ENCODE measurements at places on chromosomes 7 and 10.
A peak's percentile ranks its signal among the peaks of the same experiment; 100 is the strongest.

DNA sequence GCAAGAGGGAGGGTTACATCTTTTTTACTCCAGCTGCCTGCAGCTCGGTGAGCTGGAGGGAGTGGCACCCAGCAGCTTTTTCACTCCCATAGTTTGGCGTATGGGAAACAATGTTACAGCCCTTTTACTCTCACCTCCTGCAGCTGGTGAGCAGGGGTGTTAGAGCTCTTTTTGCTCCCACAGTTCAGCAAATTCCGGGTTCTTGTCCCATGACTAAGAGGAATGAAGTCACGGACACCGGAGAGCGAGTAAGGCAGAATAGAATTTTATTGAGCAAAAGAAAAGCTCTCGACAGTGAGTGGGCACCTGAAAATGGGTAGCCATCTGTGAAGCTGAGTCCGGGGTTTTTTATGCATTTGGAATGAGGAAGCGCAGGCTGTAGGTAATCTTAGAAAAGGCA is 446.6 kb downstream of the GFRA1 start:
- no peak for DNase-seq

DNA sequence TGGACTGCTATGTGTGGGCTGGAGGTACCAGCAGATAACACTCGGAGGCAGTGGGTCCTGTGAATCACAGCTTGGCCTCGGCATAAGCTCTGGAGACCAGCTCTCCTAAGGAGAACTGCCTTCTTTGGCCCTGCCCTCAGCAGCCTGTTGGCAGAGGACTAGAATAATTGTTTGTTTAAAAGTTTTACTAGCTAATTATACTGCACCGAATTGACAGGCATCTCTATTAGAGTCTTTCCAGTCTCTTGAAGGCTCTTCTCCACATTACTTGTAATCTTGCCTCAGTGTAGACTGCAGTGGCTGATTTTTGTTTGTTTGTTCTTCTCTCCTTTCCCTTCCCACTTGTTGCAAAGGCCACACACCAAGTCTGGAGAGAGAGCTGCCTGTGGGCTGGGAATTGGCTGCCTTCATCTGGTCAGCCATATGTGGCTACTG is 183.2 kb downstream of the AUTS2 start:
- DNase-seq, result no peak

- no peak for DNase-seq
Observed at GRCh38 chr10:6514844-6515780, 65.0 kb downstream of the PRKCQ start.

- DNase-seq, result peak; percentile 82
Observed at GRCh38 chr7:69256634-69257081, 341.6 kb upstream of the AUTS2 start.

- no peak for DNase-seq
Observed at GRCh38 chr10:943334-944033, 12.0 kb upstream of the LARP4B start.

GRCh38 chr10:1732564-1732996 is 4.7 kb downstream of the ADARB2 start:
- no peak for DNase-seq

DNA sequence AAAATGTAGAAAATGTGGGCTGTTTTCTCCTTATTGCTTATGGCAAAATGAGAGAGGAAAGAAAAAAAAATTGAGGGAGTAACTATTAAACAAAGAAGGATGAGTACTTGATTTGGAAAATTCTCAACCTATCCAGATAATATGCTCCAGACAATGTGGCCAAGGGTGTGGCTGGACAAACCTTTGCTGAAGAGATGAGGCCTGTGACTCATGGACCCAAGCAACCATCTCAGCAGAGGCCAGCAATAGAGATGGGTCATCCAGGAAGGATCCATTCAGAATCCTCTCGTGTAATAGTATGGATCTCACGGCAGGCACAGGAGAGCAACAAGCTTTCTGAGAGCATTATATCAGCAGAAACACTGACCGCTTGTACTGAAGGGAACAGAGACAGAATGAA is 120.3 kb upstream of the CELF2 start:
- DNase-seq, result no peak

DNA sequence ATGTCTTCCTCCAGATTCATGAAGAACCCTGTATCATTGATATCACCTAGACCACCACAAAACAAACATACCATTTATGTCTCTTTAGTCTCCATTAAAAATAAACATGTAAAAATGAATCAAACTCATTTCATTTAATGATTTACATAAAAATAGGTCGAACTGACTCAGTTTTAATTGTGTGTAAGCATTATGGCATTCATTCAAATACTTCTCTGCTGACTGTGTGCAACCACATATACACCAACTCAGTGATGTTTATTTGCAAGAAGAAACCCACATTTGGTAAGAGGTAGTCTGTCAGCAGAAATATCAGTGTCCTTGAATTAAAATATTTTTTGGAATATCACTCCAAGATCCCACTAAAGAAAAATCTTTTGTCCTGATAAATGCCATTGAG is 30.5 kb downstream of the ABCB1 start:
- DNase-seq, result no peak

DNA sequence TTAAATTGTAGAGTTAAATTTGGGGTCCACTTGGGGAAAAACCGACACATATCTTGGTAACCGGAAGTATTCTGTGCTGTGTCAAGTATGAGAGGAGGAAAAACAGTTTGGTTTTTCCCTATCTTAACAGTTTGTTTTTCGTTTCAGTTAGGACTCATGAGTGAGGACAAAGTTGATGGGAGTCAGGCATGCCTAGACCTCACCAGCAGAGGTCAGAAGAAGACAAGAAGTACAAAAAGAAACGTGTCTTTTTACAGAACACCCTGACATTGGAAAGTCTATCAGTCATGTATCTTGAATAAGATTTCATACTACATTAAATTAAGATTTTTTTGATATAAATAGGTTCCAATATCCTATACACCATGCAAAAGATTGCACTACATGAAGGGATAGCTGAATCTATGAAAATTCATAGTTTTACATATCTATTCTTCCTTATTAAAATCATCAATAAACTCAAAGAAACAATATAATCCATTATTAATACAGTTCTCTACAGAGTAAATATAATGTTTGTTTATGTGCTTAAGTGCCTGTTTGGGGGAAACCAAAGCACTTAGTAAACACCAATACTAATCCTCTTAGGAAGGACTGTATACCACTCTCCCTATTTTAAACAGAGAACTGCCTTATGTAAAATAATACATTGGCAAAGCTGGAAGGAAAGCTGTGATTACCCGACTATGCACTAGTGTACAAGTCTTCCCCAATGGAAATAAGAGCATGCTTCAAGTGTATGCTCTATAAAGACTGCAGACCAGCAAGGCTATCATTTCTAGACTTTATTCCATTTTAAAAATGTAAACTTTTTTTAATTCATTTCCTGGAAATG is 95.6 kb downstream of the USP6NL start:
- peak; percentile 69 for DNase-seq

GRCh38 chr10:96740579-96741281 is 20.4 kb upstream of the PIK3AP1 start:
- no peak for DNase-seq

DNA sequence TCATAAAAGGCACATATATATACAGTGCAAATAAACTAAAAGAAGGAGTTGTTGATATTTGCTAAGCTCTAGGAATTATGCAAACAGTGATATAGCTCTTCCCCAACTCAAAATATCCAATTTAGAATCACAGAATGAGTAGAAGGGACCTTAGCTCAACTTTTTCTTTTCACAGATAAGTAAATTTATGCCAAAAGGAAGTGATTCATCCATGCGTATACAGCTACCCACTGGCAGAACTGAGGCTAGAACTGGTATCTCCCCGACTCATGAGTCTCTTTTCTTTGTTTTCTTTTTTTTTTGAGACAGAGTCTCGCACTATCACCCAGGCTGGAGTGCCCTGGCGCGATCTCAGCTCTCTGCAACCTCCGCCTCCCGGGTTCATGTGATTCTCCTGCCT is 54.2 kb upstream of the SVIL start:
- DNase-seq, result no peak

GRCh38 chr7:98329100-98329790 is 47.8 kb downstream of the BRI3 start:
- no peak for DNase-seq

DNA sequence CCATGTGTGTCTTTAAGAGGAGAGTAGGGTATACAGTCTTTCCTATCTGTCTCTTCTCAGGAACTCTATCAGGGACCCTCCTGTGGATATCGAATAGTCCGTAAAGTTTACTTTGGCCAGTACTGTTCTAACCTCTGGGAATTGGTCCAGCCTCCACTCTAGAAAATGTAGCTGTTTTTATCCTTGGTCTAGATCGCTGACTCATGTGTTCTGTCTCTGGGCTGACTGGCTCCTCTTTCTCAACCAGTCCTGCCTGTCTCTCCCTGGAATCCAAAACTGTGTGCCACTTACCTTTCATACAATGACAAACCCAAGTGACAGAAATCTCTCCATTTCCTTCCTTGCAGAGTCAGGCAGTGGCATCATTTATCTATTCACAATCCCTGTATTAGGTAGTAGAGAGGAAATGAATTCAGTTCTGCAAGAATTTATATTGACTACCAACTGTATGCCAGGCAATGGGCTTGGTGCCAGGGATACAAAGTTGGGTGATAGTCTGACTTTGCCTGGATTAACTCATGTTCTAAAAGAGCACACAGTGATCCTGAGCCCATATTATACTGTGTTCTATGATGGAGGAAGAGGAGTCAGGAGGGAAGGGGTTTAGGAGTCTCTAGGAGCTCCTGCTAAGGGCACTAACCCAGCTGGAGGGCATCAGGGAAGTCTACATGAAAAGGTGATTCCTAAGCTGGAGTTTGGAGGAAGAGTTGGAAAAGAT is 232.7 kb downstream of the LRMDA start:
- DNase-seq, result no peak

GRCh38 chr10:28217848-28218247 is 85.0 kb downstream of the MPP7 start:
- no peak for DNase-seq

DNA sequence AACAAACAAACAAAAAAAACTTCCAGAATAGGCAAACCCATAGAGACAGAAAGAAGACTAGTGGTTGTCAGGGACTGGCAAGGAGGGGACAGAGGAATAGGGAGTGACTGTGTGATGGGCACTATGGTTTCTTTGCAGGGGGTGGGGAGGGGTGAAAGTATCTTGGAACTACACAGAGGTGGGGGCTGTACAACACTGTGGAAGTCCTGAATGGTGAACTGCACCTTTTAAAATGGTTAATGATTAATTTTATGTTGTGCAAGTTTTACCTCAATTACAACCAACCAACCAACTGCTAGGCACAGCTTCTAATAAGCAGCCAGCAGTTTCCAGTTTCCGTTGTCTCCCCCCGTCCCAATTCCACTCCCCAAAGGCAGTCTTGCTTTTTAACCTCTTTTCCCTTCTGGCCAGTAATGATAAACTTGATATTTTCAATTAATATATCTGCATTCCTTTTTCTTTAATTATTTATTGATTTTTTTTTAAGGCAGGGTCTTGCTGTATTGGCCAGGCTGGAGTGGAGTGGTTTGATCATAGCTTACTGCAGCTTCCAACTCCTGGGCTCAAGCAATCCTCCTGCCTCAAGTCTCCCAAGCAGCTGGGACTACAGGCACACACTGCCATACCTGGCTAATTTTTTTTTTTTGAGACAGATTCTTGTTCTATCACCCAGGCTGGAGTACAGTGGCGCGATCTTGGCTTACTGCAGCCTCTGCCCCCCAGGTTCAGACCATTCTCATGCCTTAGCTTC is 46.8 kb downstream of the HIP1 start:
- DNase-seq, result no peak

GRCh38 chr10:6305401-6306321 is 102.9 kb downstream of the PFKFB3 start:
- DNase-seq, result no peak

DNA sequence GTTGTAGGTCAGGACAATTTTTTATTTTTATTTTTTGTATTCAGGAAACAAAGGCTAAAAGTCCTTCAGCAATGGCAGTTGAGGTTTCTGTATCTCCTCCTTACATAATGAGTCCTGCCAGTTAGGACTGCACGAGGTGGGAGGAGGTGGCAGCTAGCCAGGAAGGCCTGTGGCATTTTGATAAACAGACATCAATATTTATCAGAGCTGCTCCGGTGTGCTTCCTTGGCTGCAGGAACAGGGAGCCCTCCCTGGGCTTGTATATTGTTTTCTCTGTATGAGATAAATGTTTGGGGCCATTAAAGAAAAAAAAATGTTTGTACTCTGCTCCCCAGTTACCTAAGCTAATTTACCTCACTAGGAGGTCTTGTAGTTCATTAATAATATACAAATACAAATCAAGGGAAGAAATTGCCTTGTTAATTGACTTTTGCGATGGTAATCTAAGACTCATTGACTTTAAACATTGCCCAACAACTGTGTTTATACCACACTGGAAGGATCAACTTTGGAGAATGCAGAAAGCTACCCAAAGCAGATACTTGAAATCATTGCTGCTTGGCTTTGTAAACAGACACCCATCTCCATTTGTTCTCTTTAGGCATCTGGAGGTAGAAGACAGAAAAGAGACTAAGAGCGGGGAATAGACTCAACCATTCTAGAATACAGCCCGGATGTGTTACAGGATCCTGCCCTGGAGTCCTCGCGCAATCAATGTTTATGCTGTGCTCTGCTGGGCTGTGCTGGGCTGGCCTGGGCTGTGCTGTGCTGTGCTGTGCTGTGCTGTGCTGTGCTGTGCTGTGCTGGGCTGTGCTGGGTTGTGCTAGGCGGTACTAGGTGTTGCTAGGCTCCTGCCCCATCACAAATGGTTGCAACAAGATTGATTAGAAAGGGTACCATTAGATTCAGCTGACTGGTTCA is 36.5 kb upstream of the PDZD8 start:
- no peak for DNase-seq

- DNase-seq, result no peak
Observed at GRCh38 chr10:712089-712488, 22.6 kb upstream of the DIP2C start.

- no peak for DNase-seq
Observed at GRCh38 chr7:2247141-2247995, 5.3 kb downstream of the NUDT1 start.

DNA sequence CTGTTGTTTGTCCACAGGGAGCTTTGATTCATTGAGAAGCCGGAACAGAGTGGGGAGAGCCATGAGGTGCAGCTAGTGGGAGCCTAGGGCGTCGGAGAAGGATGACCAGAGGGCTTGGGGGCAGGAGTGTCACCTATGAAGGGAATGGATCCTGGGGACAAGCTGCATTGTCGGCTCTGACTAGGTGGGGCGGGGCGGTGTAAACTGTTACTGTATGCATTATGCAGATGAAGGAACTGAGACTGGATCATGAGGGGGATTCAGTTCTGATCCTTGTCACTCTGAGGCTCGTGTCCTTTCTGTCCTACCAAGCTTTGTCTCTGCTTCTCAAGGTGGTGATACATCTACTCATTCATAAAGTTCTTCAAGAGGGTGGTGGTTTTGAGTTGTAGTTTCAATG is 39.9 kb upstream of the MMD2 start:
- no peak for DNase-seq

- DNase-seq, result no peak
Observed at GRCh38 chr7:77619314-77619713, 76.9 kb upstream of the RSBN1L start.
